ENCODE measurements at places on chromosomes 12 and 14.
A peak's percentile ranks its signal among the peaks of the same experiment; 100 is the strongest.

DNA sequence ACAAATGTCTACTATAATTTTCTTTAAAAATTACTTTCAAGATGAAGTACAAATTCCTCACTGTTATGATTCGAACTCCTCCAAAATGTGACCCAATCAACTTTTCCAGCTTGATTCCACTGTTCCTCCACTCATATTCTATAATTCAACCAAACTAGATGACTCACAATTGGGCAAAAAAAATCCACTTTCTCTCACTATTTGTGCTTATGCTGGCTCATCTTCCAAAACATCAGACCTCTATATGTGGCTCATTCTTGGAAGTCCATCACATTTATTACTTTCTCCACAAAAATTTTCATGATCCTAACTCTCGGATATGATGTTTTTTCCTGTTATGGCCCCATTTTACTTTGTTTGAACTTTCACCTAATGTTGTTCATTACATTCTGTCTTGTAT, 26.9 kb upstream of the RXYLT1 start:
- H3K27me3 ChIP-seq = no peaks in the 10 kb centered on the region
- no peak overlapping the region for H3K4me3 ChIP-seq
- H3K4me1 ChIP-seq = no peaks in the 10 kb centered on the region
- no peaks in the 10 kb centered on the region for H3K36me3 ChIP-seq
- DNase-seq = no peak
- no peak overlapping the region for H3K27ac ChIP-seq

- H3K4me3 ChIP-seq = no peak overlapping the region
- DNase-seq = no peak
- peaks cover 16% of the 10 kb centered on the region for H3K4me1 ChIP-seq
- no peaks in the 10 kb centered on the region for H3K27me3 ChIP-seq
Measured at GRCh38 chr12:121455766-121456420, 56.0 kb downstream of the RNF34 start.

DNA sequence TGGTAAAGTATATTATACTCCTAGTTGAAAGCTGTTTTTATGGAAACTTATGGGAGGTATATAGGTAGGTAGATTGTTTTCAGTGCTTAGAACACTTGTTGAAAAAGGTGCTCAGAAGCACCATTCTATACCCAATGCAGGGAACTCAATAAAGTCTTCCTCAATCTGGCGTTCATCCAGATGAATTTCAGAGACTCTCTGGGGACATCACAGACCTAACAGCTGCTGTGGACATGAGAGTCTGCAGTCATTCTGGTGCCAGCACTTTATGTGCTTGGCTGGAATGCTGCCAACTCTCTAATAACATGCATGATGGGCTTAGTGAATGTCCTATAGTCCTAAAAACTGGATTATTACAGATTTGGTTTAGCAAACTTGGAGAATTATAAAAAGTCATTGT, 115.9 kb downstream of the NTN4 start:
- H3K27me3 ChIP-seq = no peaks in the 10 kb centered on the region
- H3K4me1 ChIP-seq = no peaks in the 10 kb centered on the region
- no peak for DNase-seq
- no peak overlapping the region for H3K4me3 ChIP-seq
- no peak overlapping the region for H3K27ac ChIP-seq

DNA sequence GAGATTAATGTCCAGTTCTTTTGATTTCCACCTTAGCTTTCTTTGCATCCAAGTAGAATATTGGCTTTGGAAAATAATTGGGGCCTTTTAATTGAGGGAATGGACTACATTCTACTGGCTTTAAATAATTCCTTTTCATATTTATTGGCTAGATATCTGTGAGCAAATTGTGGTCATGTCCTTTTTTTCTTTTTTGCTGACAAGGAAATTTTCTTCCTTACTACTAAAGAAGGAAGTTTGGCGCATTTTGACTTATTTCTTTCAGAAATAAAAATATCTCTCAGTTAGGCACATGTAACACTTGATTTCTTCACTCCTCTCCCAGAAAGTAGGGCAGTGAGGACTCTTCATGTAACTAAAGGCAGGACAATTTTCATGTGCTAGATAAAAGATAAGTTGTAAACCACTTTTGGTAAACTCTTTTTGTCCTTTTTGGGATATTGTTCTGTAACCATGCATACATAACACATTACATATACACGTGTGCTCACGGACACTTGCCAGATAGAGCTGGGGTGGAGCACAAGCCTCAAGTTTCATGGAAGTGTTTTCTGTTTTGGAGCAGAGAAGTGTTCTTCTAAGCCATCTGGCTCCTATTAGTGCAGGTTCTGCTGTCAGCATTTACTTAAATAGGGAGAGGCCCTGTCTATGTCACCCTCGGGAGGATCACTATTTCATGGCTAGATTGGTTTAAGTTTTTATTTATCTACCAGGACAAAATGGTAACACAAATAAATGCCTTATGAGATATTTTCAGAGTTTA, 85.1 kb upstream of the LRIG3 start:
- H3K4me3 ChIP-seq = no peak overlapping the region
- no peaks in the 10 kb centered on the region for H3K36me3 ChIP-seq

DNA sequence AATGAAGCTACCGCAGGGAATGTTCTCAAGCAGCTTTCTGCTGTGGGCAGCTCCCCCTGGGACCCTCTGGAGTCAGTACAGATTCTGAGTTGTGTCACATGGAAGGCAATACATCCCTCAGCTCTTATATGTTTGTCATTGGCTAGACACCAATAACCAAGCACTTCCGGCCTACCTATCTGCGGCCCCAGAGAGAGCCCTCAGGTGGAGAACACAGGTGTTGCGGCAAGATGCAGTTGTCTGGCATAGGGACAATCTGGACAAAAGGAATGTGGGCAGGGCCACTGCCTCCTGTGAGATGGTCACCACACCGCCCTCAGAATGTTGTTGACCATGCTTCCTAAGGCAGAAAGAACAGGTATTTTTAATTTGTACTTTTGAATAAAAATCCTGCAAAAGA, 118.7 kb downstream of the BRMS1L start:
- no peaks in the 10 kb centered on the region for H3K36me3 ChIP-seq
- no peak for DNase-seq
- no peaks in the 10 kb centered on the region for H3K4me1 ChIP-seq
- no peaks in the 10 kb centered on the region for H3K27me3 ChIP-seq
- no peak overlapping the region for H3K27ac ChIP-seq
- H3K4me3 ChIP-seq = no peak overlapping the region

GRCh38 chr12:325906-326305, 63.2 kb downstream of the KDM5A start:
- H3K4me1 ChIP-seq = no peaks in the 10 kb centered on the region

DNA sequence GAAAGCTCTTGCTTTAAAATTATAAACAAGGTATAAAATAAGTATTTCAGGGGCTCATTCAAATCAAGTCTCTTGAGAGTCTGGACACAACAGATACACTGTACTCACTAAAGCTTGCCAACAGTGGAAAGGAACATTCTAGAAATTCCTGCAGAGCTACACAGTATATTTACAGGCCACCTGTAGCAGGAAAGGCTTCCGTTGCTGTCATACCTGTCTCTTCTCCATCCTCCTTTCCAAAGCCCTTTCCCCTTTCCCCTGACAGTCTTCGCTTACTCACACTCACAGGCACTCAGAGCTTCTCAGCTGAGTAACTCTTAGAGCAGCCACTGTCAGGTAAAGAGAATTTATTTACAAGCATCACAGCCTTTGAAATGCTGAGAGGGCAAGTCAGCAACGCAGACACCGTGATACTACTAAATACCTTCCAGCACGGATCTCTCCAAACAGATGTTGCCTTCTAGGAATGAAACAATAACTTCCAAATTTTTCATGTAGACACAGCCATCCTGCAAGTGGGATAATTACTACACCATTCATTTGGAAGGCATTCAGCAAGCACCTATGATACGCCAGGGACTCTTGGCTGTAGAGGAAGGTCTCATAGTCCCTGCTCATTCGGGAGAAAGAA, 167.9 kb downstream of the FOXN3 start:
- H3K27ac ChIP-seq = no peak overlapping the region
- H3K36me3 ChIP-seq = no peaks in the 10 kb centered on the region
- no peaks in the 10 kb centered on the region for H3K27me3 ChIP-seq
- no peak for DNase-seq

DNA sequence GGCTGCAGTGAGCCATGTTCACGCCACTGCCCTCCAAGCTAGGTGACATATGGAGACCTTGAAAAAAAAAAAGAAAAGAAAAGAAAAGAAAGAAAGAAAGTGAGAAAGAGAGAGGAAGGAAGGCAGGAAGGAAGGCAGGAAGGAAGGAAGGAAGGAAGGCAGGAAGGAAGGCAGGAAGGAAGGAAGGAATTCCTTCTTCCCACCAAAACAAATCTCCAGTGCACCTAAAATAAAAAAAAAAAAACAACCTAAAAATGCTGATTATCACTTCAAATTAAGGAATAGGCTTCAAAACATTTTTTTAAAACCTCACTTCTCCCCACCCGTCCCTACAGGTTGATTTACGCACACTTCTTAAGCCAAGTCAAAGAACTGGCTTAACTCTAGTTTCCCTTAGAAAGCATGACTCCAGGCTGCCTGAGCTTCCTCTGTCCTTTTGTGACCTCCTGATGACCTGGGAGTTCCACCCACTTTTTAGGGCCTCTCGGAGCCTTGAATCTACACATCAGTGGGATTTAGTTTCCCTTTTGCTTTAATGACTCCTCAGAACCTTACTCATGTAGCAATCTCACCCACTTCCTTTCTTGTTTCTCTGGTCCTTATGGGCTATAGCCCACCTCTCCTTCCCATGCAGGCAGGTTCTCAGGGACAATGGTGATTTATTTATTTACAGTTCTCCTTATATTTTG, 18.6 kb downstream of the DUSP6 start:
- H3K36me3 ChIP-seq = no peaks in the 10 kb centered on the region
- H3K4me3 ChIP-seq = no peak overlapping the region
- no peaks in the 10 kb centered on the region for H3K4me1 ChIP-seq
- DNase-seq = no peak
- H3K27me3 ChIP-seq = no peaks in the 10 kb centered on the region
- no peak overlapping the region for H3K27ac ChIP-seq

GRCh38 chr14:100476012-100476822, 111.0 kb downstream of the BEGAIN start:
- peak; percentile 33 for DNase-seq
- peaks cover 13% of the 10 kb centered on the region for H3K4me1 ChIP-seq
- H3K27ac ChIP-seq = peak overlapping the region; percentile 60
- no peaks in the 10 kb centered on the region for H3K27me3 ChIP-seq
- no peaks in the 10 kb centered on the region for H3K36me3 ChIP-seq

- DNase-seq = no peak
- H3K27me3 ChIP-seq = no peaks in the 10 kb centered on the region
- H3K4me1 ChIP-seq = peaks cover 34% of the 10 kb centered on the region
- H3K4me3 ChIP-seq = peak overlapping the region; percentile 83
- H3K27ac ChIP-seq = peak overlapping the region; percentile 86
Measured at GRCh38 chr14:73026243-73026844, 562 bp downstream of the ZFYVE1 start.

DNA sequence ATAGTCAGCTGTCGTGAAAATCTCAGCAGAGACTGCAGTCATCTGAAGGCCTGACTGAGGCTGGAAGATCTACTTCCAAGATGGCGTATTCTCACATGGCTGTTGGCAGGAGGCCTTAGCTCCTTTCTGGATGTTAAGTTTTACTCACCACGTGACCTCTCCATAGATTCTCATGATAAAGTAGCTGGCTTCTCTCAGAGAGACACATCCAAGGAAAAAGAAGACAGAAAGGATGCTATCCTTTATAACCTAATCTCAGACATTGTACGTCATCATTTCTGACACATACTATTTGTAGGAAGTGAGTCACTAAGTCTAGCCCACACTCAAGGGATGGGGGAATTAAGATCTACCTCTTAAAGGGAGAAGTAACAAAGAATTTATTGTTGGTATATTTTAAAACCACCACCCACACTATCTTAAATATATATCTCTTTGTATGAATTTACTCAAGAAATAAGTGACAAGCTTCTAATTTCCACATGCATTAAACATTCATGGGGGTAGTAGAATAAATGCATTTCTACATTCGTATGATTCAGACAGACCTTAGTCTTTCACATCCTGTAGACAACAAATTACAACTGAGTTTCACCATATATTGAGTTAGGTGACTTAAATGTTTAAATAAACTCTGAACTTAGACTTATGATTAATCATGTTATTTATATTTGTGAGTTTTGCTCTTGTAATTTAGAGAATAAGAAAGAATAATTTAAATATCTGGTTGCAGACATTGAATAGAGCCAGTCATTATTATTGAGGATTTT, 411.0 kb downstream of the LRIG3 start:
- H3K4me3 ChIP-seq = no peak overlapping the region
- no peaks in the 10 kb centered on the region for H3K36me3 ChIP-seq
- no peaks in the 10 kb centered on the region for H3K4me1 ChIP-seq
- DNase-seq = no peak
- H3K27ac ChIP-seq = no peak overlapping the region

DNA sequence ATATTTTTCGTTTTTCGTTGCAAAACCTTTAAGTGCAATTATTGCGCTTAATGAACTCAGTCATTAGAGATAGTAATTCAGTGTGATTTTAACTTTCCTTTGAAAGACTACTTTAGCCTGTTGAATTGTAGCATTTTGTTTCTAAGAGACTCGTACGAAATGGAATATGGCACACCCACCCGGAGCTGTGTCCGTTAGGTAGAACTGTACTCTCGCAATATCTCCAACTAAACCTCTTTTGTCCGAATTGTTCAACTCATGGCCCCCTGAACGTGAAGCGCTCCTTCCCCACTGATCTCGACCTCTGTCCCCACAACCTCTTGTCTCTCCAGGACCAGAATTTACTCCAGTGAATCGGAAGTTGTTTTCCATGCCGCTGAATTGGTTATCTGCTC, 800 bp downstream of the PCNX4 start:
- H3K27me3 ChIP-seq = no peaks in the 10 kb centered on the region
- no peak for DNase-seq
- H3K4me3 ChIP-seq = peak overlapping the region; percentile 87
- peaks cover 36% of the 10 kb centered on the region for H3K4me1 ChIP-seq
- H3K27ac ChIP-seq = peak overlapping the region; percentile 97
- peaks cover 3% of the 10 kb centered on the region for H3K36me3 ChIP-seq

DNA sequence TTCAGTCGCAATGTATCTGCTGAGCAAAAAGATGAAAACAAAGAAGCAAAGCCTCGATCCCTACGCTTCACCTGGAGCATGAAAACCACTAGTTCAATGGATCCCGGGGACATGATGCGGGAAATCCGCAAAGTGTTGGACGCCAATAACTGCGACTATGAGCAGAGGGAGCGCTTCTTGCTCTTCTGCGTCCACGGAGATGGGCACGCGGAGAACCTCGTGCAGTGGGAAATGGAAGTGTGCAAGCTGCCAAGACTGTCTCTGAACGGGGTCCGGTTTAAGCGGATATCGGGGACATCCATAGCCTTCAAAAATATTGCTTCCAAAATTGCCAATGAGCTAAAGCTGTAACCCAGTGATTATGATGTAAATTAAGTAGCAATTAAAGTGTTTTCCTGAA, 19.8 kb downstream of the CKB start:
- no peak overlapping the region for H3K27ac ChIP-seq
- no peak for DNase-seq
- no peak overlapping the region for H3K4me3 ChIP-seq
- H3K4me1 ChIP-seq = peaks cover 7% of the 10 kb centered on the region
- H3K27me3 ChIP-seq = no peaks in the 10 kb centered on the region
